ENCODE measurements at places on chromosomes 2 and 18.
A peak's percentile ranks its signal among the peaks of the same experiment; 100 is the strongest.

DNA sequence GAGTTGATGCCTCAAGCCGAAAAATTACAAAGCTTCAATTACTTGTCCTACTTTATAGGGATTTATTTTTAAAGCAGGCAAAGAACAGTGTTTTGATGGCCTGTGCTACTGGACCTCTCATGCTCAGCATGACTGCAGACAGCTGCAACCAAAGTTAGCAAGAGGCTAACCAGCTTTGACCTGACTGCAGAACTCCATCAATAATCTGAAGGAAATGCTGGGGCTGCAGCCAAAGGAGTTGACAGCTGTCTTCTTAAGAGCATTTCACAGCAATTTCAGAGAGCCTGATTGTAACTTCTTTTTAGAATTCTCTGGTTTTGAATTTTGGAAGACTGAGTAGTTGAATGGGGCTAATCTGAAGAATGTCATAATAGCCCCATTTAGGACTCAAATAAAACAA is 46.5 kb upstream of the SESTD1 start:
- no peak for DNase-seq

DNA sequence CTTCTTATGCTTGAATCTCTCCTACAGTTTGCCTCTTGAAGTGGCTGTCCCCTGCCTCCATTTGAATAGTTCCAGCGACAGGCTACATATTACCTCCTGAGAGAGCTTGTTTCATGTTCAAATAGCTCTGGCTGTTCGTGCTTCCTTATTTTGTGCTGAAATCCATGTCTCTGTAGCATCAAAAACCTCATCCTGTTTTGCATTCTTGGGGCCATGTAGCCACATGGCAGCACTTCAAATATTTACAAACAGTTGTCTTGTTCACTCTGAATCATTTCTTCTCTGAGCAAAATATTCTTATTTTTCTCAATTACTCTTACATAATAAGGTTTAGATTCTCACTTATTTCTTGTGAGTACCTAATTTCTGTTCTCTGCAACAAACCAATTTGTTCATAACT is 1243.1 kb upstream of the NXPH2 start:
- DNase-seq: no peak

DNA sequence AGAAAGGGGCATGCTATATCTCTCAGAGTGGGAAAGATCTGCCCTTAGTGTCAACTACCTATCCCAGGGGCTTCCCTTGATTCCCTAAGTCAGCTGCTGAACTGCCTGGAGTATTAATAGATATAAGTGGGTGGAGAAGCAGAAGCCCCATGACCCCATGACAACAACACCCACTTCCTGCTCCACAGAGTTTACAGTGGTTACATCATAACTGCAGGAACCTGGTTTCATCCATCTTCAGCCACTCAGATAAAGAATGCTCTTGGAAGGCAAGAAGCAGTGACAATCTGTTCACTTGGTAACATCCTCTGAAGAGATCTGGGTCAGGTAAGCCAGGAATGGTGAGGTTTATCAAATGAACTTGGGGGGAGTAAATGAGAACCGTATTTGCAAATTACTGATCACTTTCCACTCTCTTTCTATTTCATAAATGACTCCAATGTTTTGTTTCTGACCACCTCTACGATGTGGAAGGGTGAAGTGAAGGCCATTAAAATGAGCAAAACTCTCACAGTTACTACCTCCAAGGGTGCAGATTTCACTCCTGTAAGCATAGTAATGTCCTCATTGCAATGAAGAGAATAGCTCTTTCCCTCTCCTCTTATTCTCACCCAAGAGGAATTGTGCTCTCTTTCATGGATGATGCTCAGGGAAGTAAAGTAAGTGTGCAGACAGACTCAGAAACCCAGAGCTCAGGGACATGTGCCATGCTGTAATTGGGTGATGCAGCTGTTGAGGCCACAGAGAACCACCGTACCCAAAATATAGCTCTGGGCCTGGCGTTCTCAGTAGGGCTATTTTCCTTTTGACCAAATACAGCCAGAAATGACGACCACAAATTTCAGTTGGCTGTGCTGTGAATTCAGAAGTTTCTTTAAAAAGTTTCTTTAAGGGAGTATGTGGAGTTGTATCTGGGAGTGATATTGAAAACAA is 192.8 kb upstream of the APCDD1 start:
- DNase-seq: no peak

- DNase-seq: no peak
These were observed 51.0 kb upstream of the GLS start for GRCh38 chr2:190829642-190830041.

- no peak for DNase-seq
These were observed 53.7 kb downstream of the SH2D6 start for GRCh38 chr2:85472261-85472660.

- no peak for DNase-seq
These were observed 888 bp downstream of the VAMP5 start for GRCh38 chr2:85584857-85585780.

GRCh38 chr18:58455314-58456188 is 173.3 kb downstream of the ALPK2 start:
- no peak for DNase-seq

- DNase-seq: peak; percentile 6
These were observed 146.7 kb downstream of the PARD3B start for GRCh38 chr2:204691911-204692510.

- DNase-seq: no peak
These were observed 86.7 kb upstream of the B3GNT7 start for GRCh38 chr2:231308631-231309428.

- DNase-seq: no peak
These were observed 234.0 kb downstream of the HAUS1 start for GRCh38 chr18:46338205-46338604.

- no peak for DNase-seq
These were observed 9.5 kb upstream of the KLHL29 start for GRCh38 chr2:23375448-23375847.

DNA sequence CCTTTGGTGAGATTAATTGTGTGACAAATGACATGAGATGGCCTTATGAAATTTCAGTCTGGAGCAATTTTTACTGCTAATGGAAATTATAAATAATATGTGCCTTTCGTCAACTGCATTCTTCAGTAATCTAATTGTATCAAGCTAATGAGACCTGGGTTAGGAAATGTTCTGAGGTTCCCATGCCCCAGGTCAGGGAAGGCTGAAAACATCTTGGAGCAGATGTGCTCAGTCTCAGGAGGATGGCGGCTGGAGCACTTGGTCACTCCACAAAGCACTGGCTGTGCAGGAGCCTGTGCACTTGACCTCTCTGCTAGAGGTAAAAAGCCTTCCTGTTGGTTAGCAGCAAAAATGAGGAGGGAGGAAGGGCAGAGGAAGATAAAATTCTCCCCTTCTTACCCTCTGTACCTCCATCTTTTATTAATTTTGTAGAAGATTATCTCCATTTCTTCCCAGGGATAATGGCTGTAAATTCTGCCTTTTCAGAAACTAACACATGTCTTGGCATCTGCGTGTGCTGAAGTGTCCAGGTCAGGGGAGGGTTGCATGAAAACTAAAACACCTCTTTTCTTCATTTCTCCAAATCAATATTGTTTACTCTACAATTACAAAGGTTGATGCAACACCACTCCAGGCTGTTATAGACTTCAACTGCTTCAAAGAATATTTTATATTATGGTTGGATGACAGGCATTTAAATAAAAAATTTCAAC is 1606.4 kb upstream of the ACVR2A start:
- no peak for DNase-seq

- no peak for DNase-seq
These were observed 188.9 kb upstream of the TNP1 start for GRCh38 chr2:217048730-217049129.

GRCh38 chr2:43073401-43073825 is 153.0 kb downstream of the ZFP36L2 start:
- no peak for DNase-seq

DNA sequence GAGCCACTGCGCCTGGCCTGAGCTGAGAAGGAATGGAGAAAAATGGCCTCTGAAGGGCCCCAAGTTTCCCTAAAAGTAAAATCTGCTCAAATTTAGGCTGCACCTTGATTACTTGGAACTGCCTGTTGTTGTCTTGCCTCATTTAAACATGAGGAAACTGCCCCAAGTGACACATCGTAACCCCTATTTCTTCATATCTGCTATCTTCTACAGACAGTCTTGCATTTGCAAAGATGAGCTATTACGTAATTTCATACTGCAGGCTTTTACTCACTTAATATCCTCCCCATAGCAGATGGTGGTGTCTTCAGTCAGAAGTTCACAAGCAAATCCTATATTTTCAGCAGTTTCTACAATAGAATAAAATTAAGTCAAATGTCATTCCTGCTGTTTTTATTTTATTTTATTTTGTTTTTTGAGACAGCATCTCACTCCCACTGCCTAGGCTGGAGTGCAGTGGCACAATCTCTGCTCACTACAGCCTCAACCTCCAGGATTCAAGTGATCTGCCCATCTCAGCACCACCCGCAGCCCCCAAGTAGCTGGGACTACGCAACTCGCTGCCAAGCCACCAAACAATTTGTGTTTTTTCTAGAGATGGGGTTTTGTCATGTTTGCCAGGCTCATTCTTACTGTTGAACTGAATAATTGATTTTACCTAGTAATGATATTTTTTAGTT is 45.3 kb upstream of the NARS1 start:
- no peak for DNase-seq

DNA sequence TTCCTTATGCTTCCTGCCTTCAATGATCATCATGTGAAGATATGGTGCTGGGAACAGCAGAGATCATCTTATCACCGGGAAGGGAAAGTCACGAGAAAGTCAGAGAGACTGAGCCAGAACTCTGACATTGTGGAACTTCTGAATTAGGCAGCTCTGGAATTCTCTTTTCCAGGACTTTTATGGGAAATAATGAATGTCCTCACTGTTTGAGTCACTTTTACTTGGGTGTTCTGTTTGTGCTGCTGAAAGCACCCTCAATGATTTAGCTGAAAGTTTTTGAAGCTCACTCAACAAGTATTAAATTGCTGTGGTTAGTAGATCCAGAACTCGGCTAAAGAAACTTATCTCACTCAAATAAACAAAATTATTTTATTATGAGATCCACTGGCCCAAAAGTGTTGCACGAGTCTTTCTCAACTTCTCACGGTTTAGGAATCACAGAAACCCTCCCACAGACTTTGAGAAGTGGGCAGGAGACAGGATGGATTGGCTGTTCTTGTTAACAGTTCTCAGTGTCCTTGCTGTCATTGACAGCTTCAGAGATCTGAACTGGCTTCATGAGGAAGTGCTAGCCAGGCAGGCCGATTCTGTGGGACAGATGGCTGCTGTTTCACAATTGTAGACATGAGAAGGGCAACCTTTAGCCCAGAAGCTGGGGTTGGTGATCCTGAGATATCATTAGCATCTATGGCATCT is 26.4 kb upstream of the ATRAID start:
- no peak for DNase-seq

- no peak for DNase-seq
These were observed 75.4 kb downstream of the SH3RF3 start for GRCh38 chr2:109204412-109204811.

DNA sequence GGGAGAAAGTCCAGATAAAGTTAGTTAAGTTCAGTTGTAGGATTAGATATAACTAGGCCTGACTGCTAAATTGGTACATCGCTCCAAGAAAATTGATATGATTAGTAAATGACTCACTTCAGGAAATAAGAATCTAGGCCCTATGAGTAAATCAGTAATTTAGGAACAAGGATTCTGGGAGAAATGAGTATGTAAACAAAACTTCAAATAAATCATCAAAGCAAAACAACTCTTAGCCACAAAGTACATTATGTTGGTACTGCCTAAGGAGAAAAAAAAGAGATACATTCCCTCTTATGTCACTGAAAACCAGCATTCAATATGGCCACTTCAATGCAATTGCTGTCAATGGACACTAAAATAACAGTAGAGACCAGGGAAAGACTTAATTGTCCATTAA is 529.1 kb downstream of the ZNF804A start:
- DNase-seq: no peak

DNA sequence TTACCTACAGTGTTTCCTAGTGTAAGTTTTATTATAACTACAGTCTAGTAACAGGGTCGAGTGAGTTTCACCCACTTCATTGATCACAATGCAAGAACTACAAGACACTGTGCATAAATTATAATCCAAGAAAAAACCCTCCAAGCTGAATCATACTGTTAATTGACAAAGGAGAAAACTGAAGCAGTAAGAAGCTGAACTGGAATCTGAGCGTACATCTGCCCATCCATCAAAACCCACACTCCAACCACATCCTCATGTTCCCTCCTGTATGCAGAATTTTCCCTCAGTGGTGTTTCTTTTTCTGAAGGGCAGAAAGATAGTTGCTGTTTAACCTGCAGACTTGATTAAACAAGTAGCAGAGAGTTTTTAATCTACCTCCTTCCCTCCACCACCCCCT is 49.5 kb upstream of the KIDINS220 start:
- no peak for DNase-seq

- no peak for DNase-seq
These were observed 100.3 kb upstream of the TMEM200C start for GRCh38 chr18:5995626-5996025.

GRCh38 chr2:129876541-129876940 is 102.9 kb upstream of the RAB6C start:
- no peak for DNase-seq

Measured in NCI-H1417 treated with DMSO at 0.1 percent for 48 hours (cell line).